NCI-H1092 treated with DMSO at 0.1 percent for 48 hours (cell line): ENCODE measurements at places on chromosomes 7 and 10.

GRCh38 chr10:68346774-68347173 is 14.0 kb upstream of the PBLD start:
- no peak for DNase-seq

DNA sequence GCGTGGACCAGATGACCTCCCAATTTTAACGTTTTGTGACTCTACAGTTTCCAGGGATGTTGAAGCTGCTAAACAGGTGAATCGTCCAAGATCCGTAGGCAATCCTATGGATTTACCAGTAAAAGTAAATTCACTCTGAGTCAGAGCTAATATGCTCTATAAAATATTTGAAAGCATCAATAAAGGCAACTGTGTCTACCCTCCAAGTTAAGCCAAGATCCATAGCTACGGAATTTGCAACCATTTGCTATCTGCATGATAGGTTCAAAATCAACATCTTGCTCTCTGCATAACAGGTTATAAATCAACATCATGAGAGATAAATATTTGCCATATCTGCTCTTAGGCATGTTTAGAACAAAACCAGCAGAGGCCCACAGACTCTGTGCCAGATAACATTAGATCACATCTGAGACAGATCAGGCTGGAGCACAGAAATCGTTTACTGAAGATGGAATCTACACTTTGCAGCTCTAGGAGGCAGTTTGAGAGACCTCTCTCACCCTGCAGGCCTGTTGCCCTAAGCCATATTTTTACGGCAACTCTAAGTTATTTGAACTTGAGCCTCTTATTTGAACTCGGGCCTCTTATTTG is 80.7 kb upstream of the PDCD4 start:
- DNase-seq: no peak

DNA sequence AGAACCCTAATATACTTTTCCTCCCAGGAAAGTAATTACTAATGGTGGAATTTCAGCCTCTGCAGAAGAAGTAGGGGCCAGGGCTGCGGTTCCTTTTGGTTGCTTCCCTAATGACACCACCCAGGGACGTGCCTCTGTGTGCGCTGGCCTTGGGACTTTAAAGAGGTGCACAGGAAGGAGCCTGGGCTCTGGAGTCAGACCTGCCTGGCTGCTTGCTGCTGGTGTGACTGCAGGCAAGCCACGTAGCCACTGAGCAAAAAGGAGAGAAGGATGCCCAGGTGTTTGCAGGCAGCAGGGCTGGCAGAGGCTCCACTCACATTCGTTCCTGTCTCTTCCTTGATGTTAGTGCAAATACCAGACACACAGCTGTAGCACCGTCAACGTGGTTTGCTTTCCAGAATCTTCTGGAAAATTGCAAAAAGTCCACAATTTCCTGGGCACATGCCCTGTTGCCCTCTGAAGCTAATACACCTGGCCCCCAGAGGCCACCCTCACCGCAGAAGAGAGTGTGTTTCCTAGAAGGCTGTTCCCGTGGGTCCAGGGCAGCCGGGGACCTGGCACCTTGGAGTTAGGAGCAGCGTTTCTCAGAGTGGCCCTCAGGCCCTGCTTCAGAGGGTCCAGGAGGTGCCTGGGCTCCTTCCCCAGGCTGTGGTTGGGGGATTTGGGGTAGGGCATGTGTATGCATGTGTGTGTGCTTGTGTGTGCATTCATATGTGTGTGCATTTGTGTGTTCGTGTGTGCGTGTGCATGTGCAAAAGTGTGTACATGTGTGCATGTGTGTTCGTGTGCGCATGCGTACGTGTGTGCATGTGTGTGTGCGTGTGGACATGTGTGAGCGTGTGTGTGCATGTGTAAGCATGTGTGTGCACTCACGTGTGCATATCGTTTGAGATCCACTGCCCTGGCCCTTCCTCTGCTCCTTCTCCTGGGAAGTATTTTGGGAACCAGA is 12.8 kb upstream of the PRKAG2 start:
- DNase-seq: no peak

DNA sequence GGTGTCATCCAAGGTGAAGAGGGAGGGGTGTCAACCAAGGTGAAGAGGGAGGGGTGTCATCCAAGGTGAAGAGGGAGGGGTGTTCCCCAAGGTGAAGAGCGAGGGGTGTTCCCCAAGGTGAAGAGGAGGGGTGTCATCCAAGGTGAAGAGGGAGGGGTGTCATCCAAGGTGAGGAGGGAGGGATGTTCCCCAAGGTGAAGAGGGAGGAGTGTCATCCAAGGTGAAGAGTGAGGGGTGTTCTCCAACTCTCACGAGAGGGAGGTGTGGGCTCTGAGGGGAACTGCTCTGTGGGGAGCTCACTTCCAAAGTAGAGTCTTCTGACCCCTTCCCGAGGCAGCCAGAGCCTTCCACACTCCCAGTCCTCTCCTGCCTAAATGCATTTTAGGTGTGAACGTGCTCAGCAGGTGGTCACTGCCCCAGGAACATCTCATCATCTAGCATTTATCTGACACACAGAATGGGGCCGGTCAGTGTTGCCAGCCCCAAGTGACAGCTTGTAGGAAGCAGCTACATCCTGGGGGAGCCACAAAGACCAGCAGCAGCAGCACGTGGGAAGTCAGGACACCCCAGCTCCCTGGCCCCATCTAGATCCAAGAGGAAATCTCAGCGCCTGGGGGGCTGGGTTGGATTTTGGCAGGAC is 323.8 kb downstream of the GLRX3 start:
- no peak for DNase-seq

DNA sequence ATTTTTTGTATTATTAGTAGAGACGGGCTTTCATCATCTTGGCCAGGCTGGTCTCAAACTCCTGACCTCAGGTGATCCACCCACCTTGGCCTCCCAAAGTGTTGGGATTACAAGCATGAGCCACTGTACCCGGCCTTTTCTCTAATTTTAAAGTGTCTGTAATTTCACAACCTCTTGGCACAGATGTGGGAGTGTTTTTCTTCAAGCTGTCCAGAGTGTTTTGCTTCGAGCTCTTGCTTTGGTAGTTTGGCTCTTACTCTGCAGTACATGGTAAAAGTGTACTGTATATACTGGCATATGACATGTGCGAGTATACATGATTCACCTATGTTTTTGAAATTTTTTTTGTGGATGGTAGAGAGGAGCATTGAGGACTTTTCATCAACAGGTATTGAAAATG is 9.8 kb downstream of the SRGN start:
- DNase-seq: no peak

DNA sequence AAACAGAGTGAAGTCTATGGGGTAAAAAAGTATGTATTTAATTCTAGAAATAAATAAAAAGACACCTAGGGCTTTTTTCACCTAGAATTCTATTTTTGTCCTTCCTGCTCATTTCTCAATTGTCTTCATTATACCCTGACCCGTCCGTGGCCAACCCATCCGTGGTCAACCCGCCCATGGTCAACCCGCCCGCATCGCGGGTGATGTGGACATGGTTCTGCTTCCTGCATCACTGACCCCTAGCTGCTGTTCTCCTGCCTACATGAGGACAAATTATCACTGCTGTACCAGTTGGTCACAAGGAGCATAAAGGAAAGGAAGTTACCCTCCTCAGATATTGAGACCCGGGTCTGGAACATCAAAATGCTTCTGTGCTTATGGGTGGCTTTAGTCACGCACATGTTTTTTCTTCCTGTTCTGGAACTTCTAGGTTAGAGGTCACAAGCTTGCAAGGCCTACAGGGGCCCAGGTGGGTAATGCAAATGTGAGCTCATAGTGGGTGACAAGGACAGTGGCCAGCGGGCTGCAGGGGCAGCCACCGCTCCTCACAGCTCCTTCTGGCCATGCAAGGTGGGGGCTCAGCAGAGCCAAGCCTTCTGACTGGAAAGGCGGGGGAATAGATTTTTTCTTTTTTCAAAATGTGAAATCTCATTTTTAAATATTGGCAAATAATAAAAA is 15.5 kb downstream of the CAMK2G start:
- DNase-seq: no peak

DNA sequence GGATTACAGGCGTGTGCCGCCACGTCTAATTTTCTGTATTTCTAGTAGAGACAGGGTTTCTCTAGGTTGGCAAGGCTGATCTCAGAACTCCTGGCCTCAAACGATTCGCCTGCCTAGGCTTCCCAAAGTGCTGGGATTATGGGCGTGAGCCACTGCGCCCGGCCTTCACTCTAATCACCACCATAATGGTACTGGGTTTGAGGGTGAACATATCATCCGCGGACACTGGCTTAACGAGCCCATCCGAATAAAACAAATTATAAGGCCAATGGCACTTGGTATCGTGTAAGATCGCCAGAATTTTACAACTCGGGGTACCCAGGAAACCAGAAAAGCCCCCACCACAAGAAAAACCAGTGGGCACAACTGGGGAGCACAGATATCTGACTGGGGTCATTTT is 580 bp downstream of the FAM200A start:
- no peak for DNase-seq

DNA sequence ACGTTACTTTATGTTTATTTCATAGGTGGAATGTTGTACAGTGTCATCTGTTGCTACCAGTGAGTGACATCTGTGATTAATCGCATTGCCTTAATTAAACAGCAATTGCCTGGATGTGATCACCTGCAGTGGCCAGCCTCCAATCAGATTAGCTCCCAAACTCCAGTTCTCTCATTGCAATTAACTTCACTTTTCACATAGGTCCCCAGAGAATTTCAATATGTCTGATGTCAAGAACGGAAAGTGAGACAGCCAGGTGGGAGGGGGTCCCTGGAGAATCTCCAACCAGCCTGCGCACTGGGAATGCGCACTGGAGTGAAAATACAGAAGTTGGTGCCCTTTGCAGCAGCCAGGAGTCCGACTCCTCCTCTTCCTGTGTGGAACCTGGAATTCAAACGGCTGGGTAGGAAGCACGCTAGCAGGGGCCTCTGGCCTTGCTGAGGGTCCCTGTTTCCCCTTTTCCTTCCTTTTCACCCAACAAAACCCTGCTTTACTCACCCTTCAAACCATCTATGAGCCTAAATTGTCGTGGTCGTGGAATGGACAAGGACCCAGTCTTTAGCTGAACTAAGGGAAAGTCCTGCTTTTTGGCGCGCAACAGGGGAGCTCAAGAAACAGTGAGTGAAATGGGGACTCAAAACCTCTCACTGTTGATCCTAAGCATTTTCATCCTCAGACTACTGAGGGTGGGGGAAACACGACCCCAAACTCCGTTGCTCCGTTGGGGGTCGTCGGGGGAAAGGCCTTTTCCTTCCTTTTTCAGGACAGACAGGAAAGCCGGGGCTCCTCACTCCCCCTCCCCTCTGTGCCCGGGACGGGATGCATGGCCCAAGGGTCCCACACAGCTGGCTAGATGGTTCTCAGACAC is 1355.5 kb upstream of the LRRTM3 start:
- DNase-seq: peak; percentile 41

DNA sequence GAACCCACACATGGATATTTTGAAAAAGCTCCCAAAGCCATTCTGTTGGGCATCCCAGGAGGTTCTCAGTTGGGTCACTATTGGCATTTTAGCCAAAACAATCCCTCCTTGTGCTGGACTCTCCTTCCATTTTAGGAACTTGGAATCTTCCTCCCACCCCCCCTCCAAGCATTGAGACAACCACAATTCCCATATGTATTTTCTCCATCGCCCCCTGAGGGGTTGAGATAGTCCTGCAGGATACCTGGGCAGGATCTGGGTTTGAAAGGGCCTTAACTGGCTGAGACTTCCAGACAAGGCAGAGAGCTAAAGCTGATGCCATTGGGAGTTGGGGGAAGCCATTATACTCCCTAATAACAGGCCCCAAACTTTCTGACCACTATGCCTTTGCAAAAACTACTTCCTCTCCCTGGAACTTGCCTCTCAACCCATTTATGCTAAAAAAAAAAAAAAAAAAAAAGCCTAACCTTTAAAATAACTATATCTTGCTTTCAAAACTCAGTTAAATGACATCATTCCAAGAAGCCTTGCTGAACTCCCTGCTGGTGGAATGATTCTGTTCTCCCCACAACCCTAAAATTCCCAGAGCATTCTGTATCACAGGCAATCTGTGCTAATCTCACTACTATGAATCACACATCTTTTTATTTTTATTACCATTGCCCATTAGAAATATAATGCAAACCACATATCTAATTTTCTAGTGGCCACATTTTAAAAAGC is 77.5 kb upstream of the PDE1C start:
- DNase-seq: no peak

- DNase-seq: no peak
Measured at GRCh38 chr7:39702133-39702532, 78.8 kb downstream of the RALA start.

- DNase-seq: no peak
Measured at GRCh38 chr10:74548676-74549075, 277.7 kb upstream of the KAT6B start.

GRCh38 chr10:112913661-112914287 is 36.3 kb upstream of the TCF7L2 start:
- no peak for DNase-seq

DNA sequence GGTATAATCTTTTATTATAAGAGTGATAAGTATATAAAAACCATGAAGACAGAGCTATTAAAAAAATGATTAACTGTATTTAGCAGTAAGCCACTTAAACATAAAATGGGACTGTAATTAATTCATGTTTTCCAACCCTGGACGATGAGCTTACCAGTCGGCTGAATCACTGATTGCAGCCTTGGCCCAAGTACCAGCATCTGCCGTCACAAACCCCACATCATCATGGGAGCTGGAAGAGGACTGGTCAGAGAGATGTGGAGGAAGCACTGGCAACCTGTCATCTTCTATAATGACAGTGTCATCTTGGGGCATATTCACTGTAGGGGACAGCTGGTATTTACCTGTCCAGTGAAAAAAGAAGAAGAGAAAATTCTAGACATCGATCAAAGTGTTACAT is 473.6 kb downstream of the PARD3 start:
- DNase-seq: no peak

GRCh38 chr7:127887096-127887495 is 144.1 kb downstream of the LRRC4 start:
- DNase-seq: no peak

GRCh38 chr10:112000466-112000865 is 183.1 kb downstream of the GPAM start:
- no peak for DNase-seq

GRCh38 chr7:86969865-86970264 is 89.6 kb downstream of the ELAPOR2 start:
- no peak for DNase-seq

GRCh38 chr7:97446361-97446760 is 285.5 kb upstream of the TAC1 start:
- DNase-seq: peak; percentile 15

DNA sequence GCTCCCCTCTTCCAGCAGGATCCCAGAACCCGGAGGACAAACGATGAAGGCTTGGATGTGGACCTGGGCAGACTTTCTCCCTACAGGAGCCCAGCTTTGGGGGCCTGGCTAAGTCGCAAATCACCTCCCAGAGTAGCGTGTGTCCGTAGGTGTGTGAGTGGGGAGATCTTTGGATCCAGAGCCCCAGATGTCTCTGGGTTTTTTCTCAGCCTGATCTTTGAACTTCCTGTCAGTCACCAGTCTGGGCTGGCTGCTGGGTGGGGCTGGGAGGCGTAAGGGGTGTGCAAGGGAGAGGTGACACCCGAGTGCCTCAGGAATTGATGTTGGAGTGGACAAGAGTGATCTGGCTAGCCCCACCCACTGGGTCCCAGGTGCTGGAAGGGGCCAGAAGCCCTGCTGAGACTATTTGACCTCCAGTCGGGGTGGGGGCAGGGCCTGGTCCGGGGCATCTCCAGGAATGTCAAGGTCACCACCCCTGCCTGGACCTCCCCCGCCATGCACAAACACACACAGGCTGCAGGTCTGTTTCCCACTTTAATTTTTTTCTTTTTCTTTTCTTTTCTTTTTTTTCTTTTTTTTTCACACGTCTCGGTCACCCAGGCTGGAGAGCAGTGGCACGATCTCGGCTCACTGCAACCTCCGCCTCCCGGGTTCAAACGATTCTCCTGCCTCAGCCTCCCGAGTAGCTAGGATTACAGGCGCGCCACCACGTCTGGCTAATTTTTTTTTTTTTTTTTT is at the start of gene MOGAT3:
Gene MOGAT3, minus strand, starts transcription at position 175 of the 738 bp plus-strand sequence. CDS start 182 bp downstream, outside the sequence.
- no peak for DNase-seq
